ENCODE measurements at places on chromosomes 5 and 9.

GRCh38 chr5:2006193-2006970 lies 123.7 kb upstream of the IRX4 start:
- no peak for DNase-seq

- no peak for DNase-seq
Observed at GRCh38 chr9:70229026-70229425, 29.8 kb upstream of the SMC5 start.

GRCh38 chr5:140694276-140694675 lies 3.0 kb downstream of the HARS2 start:
- no peak for DNase-seq

DNA sequence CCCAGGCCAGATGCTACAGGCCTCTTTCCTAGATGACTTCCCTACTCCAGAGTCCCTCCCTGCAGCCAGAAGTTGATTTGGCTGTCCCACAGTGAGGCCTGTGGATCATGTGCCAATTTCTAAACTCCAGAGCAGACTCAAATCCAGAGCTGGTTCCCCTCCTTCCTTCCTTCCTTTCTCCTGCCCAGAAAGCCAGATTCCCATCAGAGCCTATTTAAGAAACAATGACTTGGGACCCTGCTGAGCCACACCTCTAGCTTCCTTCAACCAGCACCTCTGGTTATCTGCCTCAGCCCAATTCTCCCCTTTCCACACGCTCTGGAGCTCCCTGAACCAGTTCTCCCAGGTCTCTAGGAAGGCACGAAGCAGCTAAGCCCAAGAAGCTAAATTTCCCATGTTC lies 7.2 kb downstream of the FAM219A start:
- DNase-seq = no peak

GRCh38 chr9:90022474-90022873 lies 417.7 kb downstream of the GADD45G start:
- DNase-seq = no peak

DNA sequence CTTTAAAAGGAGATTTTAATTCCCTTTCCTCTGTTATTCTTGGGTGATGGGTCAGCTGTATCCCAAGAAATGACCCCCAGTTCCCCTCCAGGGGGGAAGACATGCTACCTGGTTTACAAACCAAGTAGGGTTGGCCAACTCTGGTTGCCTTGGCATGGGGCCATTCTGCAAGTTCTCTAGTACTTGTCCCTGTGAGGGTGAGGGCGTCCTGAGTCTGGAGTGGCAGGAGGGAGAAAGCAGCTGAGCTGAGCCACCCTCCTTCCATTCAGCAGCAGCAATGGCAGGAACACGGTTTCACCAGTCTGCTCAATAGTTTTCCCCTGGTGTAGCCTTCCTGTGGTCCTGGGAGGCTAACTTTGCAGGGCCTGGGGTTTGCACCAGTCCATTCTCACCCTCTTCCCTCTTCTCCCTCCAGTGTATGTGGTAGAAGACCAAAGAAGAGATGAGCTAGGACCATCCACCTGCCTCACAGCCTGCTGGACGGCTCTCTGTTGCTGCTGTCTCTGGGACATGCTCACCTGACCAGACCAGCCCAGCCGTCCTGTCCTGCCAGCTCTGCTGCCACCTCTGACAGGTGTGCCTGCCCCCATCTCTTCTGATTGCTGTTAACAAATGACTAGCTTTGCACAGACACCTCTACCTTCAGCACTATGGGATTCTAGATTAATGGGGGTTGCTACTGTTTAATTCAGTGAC lies 59.9 kb downstream of the PFDN1 start:
- DNase-seq = no peak

- no peak for DNase-seq
Observed at GRCh38 chr9:36986468-36987408, 47.3 kb downstream of the PAX5 start.

DNA sequence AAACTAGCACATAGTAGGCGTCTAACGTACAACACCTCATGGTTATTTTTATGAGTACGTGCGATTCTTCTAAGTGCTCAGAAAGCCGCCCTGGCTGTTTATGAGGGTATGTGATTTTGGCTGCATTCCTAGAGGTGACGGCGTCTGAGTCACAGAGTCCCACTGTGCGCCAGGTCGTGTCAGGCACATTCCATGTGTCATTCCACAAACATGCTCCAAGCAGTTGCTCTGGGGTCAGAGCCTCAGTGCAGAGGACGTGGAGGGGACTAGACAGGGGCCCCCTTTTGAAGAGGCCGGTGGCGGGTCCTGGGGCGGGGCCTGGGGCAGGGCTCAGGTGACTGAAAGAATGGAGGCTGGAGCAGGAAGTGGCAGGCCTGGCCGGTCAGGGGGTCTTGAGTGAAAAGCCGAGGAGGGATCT lies 51.9 kb downstream of the NEK6 start:
- peak; percentile 82 for DNase-seq

GRCh38 chr9:5500441-5501235 lies 9.7 kb upstream of the PDCD1LG2 start:
- no peak for DNase-seq

- no peak for DNase-seq
Observed at GRCh38 chr5:179259731-179260323, 85.4 kb downstream of the ADAMTS2 start.

DNA sequence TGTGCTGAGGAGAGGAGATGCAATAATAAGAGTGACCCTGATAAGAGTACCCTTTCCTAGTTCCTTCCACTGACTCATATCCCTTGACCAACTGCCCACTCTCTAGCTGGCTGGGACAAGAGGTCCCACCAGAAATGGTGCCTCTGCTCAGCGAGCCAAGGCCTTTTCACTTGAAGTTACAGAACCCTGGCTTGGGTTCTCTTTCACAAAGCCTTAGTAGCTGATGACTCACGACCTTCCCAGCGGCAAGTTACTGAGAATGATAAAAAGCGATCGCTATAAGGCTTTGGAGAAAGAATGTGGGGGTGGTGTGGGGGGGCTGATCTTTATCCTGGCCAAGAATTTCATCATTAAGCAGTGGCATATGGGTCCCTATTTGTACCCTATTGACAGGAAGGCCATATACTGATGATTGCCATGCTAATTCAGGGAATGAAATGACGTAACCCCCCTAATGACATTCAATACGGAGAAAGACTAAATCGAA lies 90.3 kb downstream of the FBXO38 start:
- DNase-seq = no peak

- DNase-seq = no peak
Observed at GRCh38 chr5:10624679-10625078, 60.8 kb downstream of the ANKRD33B start.

Measured in fibroblast of skin of left biceps (primary cell).